NCI-H2107 (cell line): ENCODE measurements at places on chromosomes 13 and 19.

DNA sequence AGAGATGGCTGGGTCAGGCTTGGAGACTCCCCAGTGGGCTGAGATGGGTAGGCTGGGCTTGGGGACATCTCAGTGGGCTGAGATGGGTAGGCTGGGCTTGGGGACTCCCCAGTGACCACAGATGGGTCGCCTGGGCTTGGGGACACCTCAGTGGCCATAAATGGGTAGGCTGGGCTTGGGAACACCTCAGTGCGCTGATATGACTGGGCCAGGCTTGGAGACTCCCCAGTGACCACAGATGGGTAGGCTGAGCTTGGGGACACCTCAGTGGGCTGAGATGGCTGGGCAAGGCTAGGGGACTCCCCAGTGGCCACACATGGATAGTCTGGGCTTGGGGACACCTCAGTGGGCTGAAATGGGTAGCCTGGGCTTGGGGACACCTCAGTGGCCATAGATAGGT is 12.8 kb downstream of the IQCN start:
- DNase-seq: no peak

GRCh38 chr13:51303063-51303552 is 36.4 kb upstream of the SERPINE3 start:
- no peak for DNase-seq

DNA sequence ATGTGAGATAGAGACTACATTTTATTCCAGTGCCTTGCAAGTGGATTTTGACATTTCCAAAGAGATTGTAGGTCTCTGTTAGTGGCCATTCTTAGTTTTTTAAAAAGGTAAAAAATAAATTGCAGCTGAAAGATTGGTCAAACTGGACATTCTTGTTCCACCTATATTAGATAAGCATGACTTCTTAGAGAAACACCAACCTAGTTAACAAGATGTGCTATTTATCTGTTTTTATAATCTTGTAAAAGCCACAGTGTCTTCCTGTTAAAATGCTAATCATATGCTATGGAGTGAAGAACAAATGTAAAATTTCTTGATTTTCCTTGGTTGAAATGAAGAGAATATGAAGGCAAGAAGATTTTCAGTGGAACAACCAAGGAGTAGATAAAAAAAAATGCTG is 33.4 kb upstream of the GPR183 start:
- no peak for DNase-seq

GRCh38 chr13:48485432-48485831 is 47.4 kb downstream of the RCBTB2 start:
- no peak for DNase-seq

DNA sequence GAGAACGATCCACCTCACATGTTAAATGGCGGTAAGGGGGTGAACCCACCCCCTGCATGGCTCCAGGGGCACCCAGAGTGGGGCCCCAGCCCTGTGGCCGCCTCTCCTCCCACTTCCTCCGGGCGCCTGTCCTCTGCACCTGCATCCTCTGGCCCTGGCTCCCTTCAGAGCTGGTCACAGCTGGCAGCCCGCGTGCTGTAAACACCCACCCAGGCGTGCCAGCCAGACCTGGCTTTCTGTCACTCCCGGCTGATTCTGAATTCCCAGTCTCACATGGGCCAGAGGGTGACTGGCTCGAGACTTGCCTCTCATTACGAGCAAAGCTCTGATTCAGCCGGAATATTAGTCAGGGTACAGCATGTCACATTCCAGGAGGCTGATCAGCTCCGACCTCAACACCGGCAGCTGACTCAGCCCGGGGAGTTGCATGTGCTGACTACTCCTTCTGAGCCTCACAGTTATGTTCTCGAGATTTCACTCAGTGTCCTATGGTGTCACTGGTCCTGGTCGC is 75.1 kb downstream of the GNG7 start:
- no peak for DNase-seq

DNA sequence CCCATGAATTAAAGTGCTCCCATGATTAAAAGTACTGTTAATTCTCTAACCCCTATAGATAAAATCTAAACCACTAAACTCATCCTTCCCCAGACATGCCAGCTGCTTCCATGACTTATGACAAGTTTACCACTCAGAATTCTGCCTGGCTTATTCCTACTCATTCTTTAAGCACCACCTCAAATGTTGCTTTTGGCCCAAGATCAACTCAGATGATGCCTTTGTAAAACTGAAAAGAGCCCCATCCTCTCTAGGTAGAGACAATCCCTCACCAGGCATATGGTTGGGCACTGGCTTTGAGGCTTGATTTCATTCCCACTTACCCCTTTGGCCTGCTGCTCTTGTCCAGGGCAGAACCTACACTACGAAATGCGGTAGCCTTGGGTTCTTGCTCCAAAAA is 250.0 kb downstream of the DNAJC15 start:
- DNase-seq: no peak

DNA sequence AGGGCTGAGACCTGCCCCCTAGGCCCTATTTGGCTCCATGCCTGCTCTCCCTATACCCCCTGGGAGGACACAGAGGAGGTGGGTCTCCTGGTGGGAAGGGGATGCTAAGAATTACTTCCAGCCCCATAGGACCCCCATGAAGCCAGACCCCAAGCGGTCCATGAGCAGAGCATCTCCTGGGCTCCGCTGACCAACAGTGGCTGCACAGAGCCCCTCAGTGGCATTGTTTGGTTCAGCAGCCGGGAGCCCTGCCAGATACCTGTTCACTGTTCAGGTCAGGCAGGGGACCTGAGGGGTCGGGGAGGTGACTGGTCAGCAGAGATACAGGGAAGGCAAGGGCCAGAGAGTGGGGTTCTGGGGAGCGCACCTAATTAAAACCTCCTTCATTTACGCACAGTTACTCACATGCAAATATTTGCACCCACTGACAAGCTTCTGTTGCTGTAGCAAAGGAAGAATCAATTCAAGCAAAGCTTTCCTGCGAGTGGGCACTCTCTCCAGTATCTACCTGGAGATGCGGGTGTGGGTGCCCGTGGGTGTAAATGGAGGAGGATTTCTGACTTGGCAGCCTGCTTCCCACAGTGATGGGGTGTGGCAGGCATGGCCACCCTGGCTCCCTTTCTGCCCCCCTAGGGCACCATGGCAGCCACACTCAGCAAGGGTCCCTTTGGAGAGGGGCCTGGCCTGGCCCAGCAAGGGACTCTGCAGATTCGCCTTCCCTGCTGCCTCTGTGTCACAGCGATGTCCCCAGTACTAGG is 83.5 kb downstream of the CHST8 start:
- no peak for DNase-seq

DNA sequence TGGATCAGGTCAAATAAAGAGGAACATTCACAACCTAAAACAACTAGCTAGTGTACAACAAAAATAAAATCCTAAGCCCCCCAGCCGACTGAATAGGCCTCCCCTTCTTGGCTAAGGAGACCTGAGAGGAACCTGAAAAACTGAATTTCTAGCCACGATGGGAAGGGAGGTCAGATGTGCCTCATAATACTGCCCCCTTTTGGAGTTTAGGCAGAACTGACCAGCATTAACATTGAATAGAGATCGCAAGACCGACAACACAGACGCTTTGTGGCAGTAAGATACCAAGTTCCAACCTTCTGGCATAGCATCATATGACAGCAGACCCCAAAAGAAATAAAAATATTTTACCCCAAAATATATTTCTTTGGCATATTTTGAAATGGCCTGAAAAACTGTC is 15.9 kb downstream of the CBY2 start:
- no peak for DNase-seq

GRCh38 chr13:48580896-48581295 is 48.0 kb upstream of the RCBTB2 start:
- DNase-seq: no peak

DNA sequence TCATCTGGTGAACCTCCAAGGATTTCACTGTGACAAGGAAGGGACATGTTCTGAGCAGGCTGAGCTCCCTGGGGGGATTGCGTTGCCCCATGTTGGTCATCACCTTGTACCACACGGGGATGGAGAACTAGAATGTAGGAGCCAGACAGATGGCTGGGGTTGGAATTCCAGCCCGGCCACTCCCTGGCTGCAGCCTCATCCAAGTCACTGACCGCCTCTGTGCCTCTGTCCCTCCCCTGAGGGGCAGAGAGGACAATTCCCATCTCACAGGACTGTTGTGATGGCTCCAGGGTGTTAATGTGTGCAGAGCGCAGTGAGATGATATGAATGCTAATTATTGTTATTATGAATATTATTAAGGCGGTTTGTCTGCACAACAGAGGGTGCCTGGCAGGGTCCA is 24.1 kb downstream of the ADGRL1 start:
- no peak for DNase-seq

GRCh38 chr13:114128624-114129522 is 3.5 kb downstream of the RASA3 start:
- no peak for DNase-seq

- DNase-seq: no peak
Observed at GRCh38 chr19:38191747-38192146, 32.3 kb downstream of the DPF1 start.

- no peak for DNase-seq
Observed at GRCh38 chr19:48020686-48021085, 23.2 kb downstream of the CABP5 start.

DNA sequence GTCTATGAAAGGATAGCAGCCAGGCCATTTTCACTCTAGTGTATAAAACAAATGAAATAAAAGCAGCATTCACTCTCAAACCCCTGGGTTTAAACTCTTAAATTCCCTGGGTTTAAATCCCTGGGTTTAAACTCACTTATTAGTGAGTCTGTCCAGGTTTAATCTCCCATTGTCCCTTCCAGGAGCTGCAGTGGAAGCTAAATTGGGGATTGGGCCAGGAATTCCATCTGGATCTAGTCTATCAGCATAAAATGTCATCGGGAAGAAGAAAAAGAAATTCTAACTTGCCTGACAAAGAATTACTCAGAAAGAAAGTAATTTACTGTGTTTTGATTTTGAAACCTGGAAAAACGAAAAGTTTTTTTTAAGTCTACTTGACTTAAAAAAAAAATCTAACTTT is 54.8 kb downstream of the FRY start:
- DNase-seq: no peak

DNA sequence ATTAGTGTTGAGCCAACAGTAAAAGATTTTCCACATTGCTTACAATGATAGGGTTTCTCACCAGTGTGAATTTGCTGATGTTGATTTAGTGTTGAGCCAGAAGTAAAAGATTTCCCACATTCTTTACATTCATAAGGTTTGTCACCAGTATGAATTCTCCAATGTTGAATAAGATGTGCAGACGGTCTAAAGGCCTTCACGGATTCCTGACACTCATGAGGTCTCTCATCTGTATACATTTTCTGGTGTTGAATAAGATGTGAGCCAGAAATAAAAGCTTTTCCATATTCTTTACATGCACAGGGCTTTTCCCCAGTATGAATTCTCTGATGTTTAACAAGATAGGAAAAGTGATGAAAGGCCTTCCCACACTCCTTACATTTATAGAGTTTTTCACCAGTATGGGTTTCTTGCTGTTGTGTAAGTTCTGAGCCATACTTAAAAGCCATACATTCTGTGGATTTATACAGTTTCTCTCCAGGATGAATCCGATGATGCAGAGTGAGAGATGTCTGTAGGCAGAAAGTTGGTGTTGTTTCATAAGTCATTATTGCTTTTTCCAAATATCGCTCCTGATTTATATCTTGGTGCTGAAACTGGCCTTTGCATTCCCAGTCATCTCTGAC is 22.4 kb downstream of the ZNF850 start:
- no peak for DNase-seq

DNA sequence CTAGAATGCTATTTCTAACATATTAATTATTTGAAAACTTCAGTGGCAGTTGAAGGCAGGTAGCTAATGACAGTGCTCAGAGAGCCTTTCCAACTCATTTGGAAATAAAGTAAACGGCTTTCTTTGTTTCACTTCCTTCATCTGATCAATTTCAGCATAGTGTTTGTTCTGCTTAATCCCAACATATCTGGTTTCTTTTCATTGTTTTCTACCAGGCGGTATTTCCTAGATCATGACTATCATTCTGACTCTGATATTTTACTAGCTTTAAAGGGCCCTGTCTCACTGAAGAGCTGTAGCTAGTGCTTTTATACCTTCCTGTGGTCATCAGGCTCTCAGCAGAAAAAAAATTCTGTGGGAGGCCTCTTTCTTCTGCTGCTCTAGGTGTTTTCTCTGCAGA is 178.6 kb downstream of the RBM26 start:
- no peak for DNase-seq

DNA sequence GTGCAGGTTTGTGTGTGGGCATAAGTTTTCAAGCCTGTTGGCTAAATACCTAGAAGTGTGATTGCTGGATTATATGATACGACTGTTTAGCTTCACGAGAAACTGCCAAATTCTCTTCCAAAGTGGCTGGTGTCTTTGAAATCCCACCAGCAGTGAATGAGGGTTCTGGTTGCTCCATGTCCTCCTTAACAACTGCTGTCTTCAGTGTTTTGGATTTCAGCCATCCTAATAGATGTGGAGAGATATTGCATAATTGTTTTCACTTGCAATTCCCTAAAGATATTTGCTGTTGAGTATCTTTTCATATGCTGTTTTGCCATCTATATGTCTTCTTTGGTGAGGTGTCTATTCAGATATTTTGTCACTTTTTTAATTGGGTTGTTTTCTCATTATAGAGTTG is 390.5 kb downstream of the ZNF536 start:
- no peak for DNase-seq

DNA sequence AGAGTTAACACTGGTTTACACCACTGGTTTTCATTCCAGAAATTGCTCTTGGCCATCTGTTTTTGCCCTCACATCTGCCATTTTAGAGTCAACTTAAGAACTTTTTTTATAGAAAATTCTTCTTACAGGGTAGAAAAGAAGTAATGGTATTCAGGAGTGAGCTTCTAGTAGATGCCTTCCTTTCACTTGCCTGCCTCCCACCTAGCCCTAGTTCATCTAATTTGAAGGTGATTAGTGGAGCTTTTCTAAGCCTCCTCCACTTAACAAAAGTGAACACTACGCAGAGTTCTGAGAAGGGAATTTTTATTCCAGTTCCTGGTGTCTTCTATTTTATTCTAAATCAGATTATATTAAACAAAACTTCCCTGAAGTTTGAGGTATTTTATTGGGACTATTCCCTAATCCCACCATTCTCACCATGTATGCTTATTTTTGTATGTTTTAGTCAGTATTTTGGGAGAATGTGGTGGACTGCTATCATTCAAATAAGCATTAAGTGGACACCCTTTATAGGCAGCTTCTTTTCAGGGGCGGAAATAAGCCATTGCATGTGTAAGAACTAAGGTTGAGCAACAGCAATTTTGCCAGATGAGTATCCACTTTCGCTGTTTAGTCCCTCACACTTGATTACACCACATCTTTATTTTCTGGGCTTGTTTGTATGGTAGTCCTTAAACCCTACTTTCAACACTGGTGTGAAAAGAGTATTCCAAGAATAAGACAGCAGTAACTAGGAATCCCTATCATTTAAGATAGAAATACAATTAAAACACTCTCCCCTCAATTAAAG is 156.9 kb downstream of the ENOX1 start:
- DNase-seq: no peak

GRCh38 chr13:111597191-111597611 is 276.8 kb downstream of the TEX29 start:
- no peak for DNase-seq

- no peak for DNase-seq
Observed at GRCh38 chr19:5891938-5892771, 11.4 kb downstream of the NDUFA11 start.

- no peak for DNase-seq
Observed at GRCh38 chr19:53647792-53648191, 16.0 kb downstream of the DPRX start.

- DNase-seq: no peak
Observed at GRCh38 chr13:26012995-26013394, 38.8 kb downstream of the SHISA2 start.
